Occipital lobe (tissue), 3 donors: ENCODE measurements at places on chromosomes 1 and 21. TPM values are rescaled to one million over a fixed set of nuclear protein-coding genes. Genes with fewer than 3 reads are reported as not detected.
A peak's percentile ranks its signal among the peaks of the same experiment; 100 is the strongest.

Gene IGSF21
- total RNA-seq: 45.9 TPM

Gene TNFRSF18
- not detected for total RNA-seq

Gene HSD11B1
- total RNA-seq: not detected

Gene MCOLN2
- not detected for total RNA-seq

Gene HSD3B2
- not detected for total RNA-seq

Gene RGS8
- 7.8 TPM for total RNA-seq

Gene USH2A
- total RNA-seq: 1.1 TPM

DNA sequence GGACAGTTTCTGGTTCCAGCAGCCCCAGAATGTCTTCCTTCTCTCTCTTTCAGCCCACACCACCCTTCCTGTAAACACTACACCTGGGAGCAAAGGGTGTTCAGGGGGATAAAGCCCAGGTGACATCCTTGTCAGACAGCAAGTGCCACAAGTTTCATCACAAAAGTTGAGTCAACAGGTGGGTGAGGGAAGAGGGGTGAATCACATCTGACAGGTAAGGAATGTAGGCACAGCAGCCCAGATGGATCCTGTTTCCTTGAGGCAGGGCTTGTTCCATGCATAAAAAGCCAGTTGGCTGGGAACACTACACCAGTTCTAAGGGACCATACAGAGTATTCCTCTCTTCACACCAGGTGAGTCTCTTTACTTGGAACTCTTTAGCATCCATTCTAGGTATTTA is at the start of gene SPRR1B:
TSS of gene SPRR1B (plus strand) at position 309 of the 400 bp plus-strand sequence. CDS start 1,143 bp downstream, outside the sequence.
- no peak for DNase-seq

DNA sequence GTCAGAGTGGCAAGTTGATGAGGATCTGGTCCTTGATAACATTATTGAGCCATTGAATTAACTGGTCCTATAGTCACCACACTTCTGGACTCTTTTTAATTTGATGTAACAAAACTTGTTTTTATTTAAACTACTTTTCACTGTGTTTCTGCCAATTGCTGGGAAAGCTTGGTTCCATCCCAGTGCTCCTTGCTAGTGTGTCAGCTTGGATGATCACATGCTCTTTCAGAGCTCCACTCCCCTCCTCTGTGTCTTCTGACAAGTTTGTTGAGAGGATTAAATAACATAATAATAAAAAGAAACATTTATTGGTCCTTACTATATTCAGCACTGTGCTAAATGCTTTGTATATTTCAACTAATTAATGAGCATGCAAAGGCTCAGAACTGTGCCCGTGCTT is 448.5 kb upstream of the B3GALT2 start:
- no peak for DNase-seq

- no peak for DNase-seq
Observed at GRCh38 chr1:15417059-15417934, 7.6 kb downstream of the EFHD2 start.

- DNase-seq: no peak
Observed at GRCh38 chr21:24897883-24898282, 709.4 kb downstream of the MRPL39 start.

GRCh38 chr21:20852866-20853265 is 145.3 kb upstream of the NCAM2 start:
- no peak for DNase-seq

GRCh38 chr1:43774359-43774758 is 67.0 kb downstream of the ST3GAL3 start:
- DNase-seq: no peak

- no peak for DNase-seq
Observed at GRCh38 chr1:97906567-97907241, 14.1 kb downstream of the DPYD start.

- no peak for DNase-seq
Observed at GRCh38 chr1:188584119-188584518, 1755.4 kb downstream of the PLA2G4A start.

DNA sequence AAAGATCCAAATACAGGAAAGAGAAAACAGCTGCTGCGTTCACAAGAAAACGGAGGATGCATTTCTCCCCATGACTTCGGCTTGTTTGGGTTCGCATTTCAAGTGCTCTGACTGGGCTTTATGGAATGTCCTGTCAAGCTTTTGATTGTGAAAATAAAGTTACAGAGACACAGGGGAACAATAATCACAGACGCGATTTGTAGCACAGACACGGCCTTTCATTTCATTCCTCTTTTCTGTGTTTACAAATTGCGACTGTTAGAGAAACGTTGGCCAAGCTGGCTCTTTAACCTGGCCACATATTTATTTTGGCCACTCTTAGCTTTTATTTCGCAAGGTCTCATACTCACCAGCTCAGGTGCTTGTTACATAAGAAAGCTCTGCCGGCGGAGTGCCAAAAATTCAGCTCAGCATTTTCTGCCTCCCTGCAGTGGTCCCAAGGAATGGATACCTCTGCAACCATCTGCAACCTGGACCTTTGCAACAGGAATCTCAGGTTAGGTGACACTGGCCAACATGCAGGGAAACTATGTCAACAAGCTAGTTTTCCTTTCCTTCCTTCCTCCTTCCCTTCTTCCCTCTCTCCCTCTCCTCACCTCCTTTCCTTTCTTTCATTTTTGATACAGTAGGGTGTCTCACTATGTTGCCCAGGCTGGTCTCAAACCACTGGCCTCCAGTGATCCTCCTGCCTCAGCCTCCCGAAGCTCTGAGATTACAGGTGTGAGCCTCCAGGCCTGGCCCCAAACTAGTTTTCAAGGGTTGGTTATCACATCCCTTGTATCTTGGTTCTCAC is 58.2 kb upstream of the SLC45A1 start:
- no peak for DNase-seq

DNA sequence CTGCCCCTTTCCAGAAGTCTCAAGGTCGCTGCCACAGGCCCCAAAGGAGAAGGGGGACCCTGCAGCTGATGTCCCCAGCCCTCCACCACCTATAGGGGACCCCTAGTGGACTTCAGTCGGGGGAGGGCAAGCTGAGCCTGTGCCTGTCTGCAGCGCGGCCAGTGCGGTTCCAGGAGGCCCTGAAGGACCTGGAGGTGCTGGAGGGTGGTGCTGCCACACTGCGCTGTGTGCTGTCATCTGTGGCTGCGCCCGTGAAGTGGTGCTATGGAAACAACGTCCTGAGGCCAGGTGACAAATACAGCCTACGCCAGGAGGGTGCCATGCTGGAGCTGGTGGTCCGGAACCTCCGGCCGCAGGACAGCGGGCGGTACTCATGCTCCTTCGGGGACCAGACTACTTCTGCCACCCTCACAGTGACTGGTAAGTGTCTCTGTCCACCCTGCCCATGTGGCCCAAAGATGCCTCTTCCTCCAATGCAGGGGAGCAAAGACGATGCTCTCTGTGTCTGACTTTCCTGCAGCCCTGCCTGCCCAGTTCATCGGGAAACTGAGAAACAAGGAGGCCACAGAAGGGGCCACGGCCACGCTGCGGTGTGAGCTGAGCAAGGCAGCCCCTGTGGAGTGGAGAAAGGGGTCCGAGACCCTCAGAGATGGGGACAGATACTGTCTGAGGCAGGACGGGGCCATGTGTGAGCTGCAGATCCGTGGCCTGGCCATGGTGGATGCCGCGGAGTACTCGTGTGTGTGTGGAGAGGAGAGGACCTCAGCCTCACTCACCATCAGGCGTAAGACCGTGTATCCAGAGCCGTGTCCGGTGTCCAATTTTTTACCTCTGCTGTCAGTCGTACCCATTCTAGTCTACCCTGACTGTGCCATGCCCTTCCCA is 79.9 kb downstream of the OBSCN start:
- DNase-seq: no peak

GRCh38 chr1:103477101-103477500 is 48.4 kb upstream of the RNPC3 start:
- no peak for DNase-seq

GRCh38 chr21:19541602-19542001 is 1138.0 kb upstream of the TMPRSS15 start:
- no peak for DNase-seq

GRCh38 chr1:167431261-167431908 is 86.9 kb downstream of the CD247 start:
- no peak for DNase-seq

DNA sequence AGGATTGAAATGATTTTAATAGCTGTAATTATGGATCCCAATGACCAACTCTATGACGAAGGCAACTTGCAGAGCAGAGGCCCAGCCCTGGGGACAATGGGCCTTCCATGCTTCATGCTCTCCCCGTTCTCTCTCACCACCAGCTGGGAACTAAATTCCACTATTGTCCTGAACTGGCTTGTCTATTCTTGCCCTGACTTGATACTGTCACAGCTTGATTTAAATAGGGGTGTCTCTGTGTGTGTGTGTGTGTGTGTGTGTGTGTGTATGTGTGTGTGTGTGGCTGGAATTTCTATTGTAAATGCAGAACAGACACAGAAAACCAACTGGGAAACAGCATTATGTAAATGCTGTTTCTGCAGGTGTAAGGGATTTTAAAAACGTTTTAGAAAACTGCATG is 57.0 kb downstream of the SLC22A15 start:
- DNase-seq: peak; percentile 59

- DNase-seq: no peak
Observed at GRCh38 chr1:156760092-156760795, 7.1 kb upstream of the PRCC start.

GRCh38 chr1:206851341-206852010 is 13.9 kb upstream of the IL20 start:
- no peak for DNase-seq

GRCh38 chr1:232439011-232439410 is 190.9 kb downstream of the SIPA1L2 start:
- no peak for DNase-seq

DNA sequence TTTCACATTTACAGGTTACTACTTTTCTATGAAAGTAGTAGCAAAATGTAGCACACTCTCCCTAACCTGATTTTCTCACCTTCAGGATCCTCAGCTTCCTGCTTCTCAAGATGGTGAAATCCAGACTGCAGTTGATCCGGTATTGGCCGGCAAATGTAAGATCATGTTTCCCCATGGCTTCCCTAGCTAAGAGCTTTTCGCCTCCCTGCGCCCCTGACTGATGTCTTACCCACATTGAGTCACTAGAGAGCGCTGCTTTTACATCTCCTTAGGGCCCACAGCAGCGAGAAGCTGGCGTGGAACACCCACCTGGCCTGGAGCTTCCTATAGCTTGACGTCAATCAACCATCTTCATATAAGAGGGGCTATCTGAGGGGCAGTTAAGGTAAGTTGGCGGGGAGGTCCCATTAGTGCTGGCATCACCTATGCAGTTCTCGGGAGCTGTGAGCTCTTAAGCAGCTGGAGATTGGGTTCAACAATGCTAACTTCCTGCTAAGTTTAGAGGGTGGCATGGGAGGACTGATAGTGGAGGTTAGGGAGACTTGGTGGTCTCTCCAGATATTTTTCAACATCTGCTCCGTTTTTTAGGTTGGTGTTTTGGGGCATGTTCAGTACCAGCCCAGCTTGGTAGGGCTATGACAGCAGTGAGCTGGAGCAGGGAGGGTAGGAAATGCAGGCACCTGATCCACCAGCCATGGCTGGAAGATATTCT is 5.5 kb downstream of the PTPN7 start:
- no peak for DNase-seq

DNA sequence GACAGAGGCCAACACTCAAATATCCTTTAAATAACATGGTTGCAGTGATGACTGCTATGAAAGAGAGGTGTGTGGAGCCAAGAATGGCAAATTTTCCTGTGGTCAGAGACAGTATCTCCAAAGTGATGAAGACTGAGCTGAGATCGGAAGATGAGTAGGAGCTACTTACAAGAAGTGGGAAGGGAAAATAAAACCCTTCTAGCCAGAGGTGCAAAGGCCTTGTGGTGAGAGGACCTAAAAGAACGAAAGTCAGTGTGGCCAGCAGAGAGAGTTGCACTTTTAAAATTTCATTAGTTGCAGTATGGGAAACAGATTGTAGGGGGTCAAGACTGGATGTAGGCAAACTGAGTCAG is 17.8 kb downstream of the SLAMF7 start:
- no peak for DNase-seq

GRCh38 chr1:153509036-153509435 is 26.8 kb downstream of the S100A6 start:
- DNase-seq: no peak

DNA sequence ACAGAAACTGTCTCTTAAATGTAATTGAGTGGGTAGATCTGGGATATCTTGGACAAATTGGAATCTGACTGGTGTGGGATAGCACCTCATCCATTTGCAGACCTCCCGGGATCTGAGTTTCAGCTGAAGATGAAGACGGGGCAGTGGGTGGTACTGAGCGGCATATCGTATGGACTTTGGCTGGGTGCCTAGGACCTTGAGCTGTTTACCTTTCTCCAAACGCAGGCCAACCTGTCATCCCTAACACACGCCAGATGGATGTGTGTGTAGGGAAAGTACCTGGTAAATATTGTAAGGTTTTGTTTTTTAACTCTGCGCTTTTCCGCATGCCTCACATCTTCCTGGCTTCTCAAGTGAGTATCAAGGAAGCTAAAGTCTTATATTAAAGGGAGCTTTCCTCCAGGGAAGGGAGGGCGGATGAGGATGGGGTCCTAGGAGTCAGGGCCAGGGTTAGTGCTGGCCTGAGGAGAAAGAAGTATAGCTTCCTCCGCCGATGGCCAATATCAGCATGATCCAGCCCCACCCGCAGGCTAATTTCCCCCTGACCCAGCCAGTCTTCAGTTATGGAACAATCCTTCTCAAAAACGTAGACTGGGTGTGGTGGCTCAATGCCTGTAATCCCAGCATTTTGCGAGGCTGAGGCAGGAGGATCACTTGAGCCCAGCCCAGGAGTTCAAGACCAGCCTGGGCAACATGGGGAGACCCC is 26.2 kb downstream of the ATP8B2 start:
- no peak for DNase-seq

DNA sequence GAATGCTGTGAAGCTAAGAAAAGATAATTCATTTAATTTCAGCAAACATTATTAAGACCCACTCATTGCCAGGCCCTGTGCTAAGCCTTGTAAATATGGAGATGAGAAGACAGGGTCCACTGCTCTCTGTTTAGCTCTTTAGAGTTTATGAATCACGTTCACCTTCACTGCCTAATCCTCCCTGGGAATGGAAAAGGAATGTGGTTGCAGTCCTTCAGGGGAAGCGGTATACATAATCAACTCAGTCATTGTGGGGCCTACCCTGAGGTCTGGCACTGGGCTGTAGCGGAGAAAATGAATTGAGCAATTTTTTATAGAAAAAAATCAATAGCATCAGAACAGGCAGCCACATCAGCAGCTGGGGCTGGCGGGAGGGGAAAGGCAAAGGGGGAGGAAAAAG is 412.1 kb upstream of the NFIA start:
- no peak for DNase-seq

DNA sequence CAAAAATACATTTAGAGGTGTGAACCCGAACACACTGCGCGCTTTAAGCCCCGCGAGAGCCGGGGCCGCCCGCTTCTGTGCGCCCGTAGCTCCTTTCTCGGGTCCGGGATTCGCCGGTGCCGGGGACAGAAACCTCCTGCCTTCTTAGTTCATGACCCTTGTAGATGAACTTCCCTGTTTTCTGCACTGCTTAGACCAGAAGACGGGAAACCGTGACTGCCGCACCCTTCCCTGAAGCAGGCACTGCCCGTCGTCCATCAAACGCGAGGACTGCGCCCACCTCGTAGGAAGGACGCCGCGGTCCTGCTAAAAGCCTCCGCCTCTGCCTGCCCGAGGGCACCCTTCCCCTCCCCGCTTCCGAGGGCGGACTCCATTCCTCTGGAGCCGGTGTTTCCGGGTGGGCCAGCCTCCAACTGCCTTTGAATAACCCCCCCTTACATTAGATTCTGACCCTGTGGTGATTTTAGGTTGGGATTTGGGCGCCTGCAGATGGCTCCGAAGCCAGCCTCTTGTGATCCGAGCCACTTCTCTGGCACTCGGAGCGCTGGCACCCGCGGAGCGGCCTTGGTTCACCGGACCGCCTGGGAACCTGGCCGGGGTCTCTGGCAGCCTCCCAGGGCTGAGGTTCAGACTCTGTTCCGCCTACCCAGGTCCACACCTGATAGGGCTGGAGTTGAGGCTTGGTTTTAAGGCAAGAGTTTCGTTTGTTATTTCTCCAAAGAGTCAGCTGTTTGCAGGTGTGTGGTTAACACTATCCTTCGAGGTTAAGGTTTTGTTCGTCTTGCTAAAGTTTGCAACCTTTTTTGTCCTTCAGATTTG is 1.2 kb upstream of the PTTG1IP start:
- DNase-seq: no peak
